Stimulated activated CD4-positive, alpha-beta T cell treated with anti-CD3 and anti-CD28 coated beads, Interleukin-1b, Interleukin-23, amount 100 ng/mL, for 1 hour (primary cell): ENCODE measurements at places on chromosomes 1 and 21.

- no peak for DNase-seq
Observed at GRCh38 chr1:200488375-200489165, 78.7 kb upstream of the ZNF281 start.

DNA sequence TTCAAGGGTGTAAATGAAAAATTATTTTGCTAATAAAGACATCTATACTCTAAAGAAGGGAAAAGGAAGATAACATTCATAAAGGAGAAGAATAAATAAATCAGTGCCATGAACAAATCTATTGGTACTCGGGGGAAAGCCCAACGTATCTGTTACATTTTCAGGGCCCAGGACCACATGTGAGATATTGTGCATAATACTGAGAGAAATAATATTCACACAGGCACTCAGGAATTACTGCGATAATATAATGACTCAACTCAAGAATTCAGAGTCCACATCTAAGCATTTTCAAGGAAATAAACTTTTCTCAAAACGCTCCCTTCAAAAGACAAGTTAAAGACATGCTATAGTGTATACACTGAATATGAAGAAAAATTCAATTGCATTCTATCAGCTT lies 108.8 kb downstream of the SMYD2 start:
- no peak for DNase-seq

- DNase-seq = no peak
Observed at GRCh38 chr21:37623183-37623582, 256.6 kb downstream of the DYRK1A start.

- DNase-seq = peak; percentile 66
Observed at GRCh38 chr1:206734499-206735142, 36.0 kb upstream of the IL19 start.

GRCh38 chr21:34302521-34302920 lies 61.3 kb upstream of the KCNE2 start:
- no peak for DNase-seq

GRCh38 chr1:28601696-28602095 lies 9.6 kb downstream of the RAB42 start:
- no peak for DNase-seq

DNA sequence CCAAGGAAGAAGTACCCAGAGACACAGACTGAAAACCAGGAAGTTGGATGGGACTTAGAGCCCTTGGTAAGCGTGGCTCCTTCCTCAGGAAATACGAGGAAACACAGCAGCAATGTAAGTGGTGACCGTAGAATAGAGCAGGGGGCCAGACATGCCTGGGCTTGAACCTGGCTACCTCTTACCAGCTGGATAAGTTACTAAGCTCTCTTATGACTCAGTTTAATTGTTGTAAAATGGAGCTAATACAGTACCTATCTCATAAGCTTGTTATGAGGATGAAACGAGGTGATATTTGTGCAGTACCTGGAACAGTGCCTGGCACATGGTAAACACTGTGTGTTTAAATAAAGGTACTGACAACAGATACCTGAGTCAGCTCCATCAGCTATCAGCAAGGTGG lies 19.2 kb downstream of the EBNA1BP2 start:
- DNase-seq = no peak

DNA sequence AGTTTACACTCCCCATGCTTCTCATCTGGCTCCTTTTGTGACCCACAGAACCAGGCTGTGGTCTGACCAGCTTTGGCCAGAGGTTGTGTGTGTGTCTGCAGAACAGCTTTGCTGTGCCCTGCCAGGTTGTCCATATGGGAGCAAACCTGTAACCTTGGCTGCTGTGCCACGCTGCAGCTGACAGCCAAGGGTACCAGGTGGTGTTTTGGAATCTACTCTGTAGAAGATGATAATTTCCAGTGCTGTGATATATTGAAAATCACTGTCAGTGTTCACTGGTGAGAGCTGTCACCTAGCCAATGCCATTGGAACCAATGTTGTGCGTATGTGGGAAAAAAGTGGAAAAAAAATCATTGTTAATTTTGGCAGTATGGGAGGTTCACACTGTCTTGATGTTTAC lies 18.2 kb downstream of the CENPF start:
- DNase-seq = no peak

GRCh38 chr1:219189952-219190351 lies 16.3 kb downstream of the LYPLAL1 start:
- DNase-seq = no peak

DNA sequence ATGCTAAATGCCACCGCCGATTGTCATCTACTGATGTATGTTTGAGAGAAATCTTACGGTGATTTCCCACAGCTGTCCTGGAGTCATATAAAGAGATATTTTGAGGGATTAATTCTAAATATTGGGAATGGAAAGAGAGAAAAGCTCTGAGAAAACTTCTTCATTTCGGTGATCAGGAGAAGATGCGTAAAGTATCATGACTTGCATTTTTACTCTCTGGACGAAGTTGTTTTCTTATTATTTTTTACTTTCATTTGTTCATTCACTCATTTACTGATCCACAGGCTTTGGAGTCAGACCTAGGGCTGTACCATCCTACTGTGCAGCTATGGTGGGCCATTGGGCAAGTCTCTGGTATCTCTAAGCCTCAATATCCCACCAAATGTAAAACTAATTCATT lies 58.4 kb upstream of the RUNX1 start:
- no peak for DNase-seq

- no peak for DNase-seq
Observed at GRCh38 chr1:234214911-234215892, 158.1 kb upstream of the COA6 start.

- DNase-seq = no peak
Observed at GRCh38 chr1:36909946-36910725, 124.2 kb downstream of the GRIK3 start.

DNA sequence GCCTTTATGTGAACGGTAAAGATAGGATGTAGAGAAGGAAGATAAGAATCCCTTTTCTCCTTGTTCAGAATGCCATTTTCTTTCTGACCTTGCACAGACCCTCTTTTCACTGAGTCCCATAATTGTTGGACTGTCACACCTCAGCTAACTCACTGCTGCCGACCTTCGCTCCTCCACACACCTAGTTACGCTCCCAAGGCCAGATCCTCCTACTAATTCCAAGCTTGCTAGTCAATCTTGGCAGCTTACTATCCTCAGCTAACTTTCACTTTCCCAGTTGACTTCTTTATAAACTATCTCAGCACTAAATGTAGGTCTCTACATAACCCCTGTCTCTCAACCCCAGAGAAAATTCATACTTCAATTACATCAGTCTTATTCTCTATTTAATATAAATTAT lies 471.8 kb upstream of the PRMT6 start:
- DNase-seq = no peak

GRCh38 chr1:4510276-4510691 lies 144.1 kb upstream of the AJAP1 start:
- no peak for DNase-seq

DNA sequence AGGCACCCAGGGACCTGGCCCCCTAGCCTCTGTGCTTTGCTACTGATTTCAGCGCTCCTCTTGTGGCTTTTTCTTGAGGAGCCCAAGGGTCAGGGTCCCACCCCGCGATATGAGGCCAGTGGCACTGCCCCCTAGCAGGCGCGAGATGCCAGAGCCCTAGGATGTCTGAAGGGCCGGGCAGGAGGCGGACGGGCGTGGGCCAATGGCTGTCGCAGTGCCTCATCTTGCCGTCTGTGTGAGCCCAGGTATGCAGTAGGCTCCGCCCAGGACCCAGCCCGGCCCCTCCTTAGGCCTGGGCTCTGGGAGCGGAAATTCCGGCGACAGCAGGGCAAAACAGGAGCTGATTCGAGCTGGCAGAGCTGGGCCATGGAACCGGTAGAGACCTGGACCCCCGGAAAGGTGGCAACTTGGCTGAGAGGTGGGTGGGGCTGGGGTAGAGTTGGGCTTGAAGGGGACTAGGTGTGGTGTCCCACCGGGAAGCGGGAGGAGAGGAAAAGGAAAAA lies at the start of gene CNKSR1:
TSS of gene CNKSR1 (plus strand) at position 310 of the 503 bp plus-strand sequence. CDS start at position 367, 57 bp downstream.
- DNase-seq = no peak

DNA sequence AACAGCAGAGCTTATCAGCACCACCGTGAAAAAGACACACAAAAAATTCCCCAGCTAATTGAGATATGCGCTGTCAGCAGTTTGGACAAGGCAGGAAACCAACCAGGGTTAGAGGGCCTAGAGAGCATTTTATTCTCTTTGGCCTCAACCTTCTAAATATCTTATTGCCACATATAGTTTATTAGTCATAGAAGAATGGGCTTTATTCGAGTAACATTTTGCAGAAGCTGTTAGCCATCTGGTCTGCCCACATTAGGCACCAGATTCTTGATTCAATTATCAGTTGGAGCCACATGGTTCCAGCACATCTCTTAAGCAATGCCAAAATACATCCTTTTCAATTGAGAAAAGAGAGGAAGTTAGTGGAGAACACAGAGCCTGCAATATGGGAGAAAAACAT lies 109.9 kb upstream of the CXADR start:
- DNase-seq = no peak

- DNase-seq = no peak
Observed at GRCh38 chr21:16073586-16073985, 343.8 kb downstream of the USP25 start.

GRCh38 chr1:205440476-205441317 lies 15.1 kb downstream of the BLACAT1 start:
- peak; percentile 27 for DNase-seq

DNA sequence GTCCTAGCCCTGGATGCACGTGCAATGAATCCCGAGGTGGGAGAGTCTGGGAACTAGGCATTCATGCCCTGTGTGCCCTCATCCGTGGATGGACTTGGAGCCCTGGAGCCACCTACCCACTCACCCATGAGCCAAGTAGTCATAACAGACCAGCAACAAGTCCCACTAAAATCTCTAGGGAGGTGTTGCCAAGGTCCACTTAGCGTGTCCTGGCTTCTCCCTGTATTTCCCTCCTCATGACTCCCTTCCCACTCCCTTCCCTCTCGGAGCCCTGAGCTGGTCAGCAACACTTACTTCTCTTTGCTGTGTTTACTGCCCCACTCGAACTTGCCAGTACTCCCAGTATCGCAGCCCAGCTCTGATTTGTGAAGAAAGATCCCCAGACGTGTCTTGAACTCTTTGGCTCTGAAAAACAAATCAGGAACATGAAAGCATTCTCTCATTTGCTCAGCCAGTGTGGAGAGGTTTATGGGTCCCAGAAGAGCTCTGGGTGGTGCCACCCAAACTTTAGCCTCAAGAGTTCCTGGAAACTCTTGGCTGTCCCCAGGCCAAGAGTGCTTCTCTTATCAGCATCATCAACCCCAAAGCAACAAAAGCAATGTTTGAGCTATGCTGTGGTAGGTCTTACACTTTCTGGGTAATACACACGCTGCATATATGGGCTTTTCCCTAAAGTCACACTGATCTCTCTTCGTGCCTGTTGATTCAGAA lies 1.1 kb downstream of the RGS16 start:
- DNase-seq = no peak

- no peak for DNase-seq
Observed at GRCh38 chr1:94616506-94616905, 74.9 kb upstream of the F3 start.

DNA sequence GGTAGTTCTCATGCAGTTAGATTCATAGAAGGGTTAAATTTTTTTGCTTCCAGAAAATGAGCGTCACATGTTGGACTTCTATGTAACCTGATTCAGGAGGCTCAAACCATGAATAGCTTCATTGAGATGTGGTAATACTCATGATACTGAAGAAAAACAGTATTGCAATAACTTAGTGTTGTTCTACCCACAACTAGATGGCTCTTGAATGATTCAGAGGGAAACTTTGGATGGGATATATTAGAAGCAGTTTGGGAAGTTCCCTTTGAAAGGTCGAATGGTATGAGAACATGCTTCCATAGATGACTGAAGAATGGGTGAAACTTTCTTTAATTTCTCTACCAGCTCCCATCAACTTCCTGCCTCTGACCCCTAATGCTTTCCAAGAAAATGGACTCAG lies 211.7 kb upstream of the PTGFR start:
- DNase-seq = no peak

- no peak for DNase-seq
Observed at GRCh38 chr1:12464045-12464461, 154.0 kb downstream of the DHRS3 start.

DNA sequence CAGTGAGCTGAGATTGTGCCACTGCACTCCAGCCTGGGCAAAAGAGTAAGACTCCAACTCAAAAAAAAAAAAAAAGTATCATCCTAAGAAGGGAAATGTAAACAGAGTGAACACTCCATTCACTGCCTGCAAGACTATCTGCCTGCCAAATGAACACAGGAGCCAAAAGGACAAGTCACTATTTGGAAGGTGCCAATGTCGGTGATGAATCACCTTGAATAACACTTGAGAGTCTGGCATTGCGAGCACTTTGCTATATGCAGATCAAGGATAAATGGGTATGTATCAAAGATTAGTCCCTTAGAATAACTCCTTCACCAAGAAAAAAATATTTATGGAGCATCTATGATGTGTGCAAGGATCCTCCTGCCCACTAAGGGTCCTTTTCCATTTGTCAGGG lies 6.6 kb downstream of the UBR4 start:
- DNase-seq = no peak

GRCh38 chr1:239353536-239353935 lies 32.8 kb upstream of the CHRM3 start:
- no peak for DNase-seq

DNA sequence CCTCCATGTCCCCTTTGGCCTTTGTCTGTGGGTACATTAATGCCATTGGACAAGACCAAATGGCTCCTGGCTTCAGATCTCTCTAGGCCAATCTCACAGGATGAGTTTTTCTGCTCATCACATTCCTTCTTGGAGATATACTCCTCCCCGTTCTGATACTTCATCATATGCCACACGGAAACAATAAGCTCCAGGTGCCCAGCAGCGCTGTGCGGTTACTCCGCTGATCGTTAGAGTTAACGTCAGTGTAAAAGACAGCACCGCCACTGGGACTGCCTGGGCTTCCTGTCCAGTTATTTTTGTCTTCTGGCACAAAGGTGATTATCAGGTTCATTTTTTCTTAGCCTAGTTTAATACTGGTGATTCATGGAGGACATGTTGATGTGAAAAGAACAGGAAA lies 22.5 kb downstream of the CACHD1 start:
- no peak for DNase-seq

DNA sequence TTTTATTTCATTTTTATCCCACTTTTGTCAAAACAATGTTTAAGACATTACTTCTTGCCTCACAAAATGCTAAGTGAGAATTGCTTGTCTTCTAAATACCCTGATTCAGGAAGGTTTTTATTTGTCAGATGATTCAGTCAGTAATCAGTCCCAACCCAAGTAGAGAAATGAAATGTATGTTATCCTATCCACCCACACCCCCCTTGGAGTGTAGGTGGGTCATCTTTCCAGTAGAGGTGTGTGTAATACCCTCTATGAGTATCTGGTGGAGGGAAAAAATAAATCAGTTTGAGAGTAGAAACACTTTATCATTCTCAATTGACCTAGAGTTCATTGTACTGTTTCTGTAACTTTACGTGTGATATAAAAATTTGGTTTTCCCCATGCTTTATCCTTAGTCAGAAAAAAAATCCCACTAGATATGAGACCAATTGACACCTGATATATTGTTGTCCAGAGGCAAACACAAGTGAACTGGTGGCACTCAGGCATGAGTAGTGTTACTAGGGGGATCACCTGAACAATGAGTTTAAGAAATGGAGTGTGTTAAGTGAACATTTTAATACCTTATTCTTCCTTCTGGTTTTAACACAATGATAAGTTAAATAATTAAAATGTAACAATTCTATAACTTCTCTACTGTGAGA lies 153.8 kb upstream of the C1orf105 start:
- DNase-seq = no peak

- no peak for DNase-seq
Observed at GRCh38 chr1:88060750-88061491, 623.2 kb upstream of the PKN2 start.
